NCI-H226 (cell line): ENCODE measurements at places on chromosomes 1 and 21.

DNA sequence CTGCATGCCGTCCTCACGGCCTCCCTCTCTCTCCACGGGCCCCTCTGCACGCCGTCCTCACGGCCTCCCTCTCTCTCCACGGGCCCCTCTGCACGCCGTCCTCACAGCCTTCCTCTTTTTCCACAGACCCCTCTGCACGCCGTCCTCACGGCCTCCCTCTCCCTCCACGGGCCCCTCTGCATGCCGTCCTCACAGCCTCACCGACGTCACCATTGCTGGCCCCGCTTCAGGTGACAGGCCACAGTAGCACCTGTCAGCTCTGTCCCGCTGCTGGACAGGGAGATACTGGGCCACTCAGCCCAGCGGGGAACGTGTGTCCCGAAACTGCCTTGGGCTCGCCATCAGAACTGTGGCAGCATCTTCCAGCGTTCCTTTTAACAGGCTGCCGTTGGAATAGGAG, 82.8 kb upstream of the COL6A1 start:
- DNase-seq, result no peak

- DNase-seq, result peak; percentile 79
Measured at GRCh38 chr1:206470692-206471414, 577 bp downstream of the IKBKE start.

- no peak for DNase-seq
Measured at GRCh38 chr1:38817267-38818174, 42.1 kb downstream of the RRAGC start.

- DNase-seq, result no peak
Measured at GRCh38 chr1:8879464-8879921, 1.0 kb upstream of the ENO1 start.

DNA sequence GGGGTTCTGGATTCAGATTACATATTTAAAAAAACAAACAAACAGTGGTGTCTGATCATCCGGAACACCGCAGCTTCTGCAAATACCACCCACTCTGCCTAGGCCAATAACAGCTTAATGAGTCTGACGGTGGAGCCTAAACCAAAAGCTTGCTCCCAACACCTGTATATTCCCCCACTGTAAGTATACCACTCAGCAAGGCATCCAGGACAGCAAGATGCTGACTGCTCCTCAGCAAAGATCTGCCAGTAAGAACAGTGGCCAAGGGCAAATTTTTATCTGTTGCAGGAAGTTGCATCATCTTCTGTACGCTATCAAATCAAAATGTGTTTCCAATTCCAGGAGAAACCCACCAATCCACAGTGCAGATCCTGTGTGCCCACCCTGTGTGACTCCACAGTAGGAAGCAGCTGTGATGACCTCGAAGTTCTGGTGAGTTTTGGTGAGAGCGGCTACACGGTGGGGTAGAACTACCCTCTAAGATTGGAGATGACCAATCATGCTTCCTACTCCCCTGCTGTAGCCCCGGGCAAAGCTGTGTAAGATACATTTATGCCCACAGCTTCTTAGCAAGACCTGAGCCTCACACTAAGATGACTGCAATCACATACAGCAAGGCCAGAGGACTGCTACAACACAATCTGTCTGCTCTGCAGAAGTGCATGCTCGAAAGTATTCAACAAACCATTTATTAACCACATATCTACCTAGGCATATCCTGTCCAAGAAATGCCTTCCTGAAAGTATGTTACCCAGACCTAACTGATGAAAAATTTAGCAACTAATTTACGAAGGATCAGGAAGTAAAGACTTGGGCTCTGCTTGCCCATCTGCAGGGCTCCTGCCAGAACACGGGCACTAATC, 30.5 kb downstream of the SIPA1L2 start:
- DNase-seq, result no peak

DNA sequence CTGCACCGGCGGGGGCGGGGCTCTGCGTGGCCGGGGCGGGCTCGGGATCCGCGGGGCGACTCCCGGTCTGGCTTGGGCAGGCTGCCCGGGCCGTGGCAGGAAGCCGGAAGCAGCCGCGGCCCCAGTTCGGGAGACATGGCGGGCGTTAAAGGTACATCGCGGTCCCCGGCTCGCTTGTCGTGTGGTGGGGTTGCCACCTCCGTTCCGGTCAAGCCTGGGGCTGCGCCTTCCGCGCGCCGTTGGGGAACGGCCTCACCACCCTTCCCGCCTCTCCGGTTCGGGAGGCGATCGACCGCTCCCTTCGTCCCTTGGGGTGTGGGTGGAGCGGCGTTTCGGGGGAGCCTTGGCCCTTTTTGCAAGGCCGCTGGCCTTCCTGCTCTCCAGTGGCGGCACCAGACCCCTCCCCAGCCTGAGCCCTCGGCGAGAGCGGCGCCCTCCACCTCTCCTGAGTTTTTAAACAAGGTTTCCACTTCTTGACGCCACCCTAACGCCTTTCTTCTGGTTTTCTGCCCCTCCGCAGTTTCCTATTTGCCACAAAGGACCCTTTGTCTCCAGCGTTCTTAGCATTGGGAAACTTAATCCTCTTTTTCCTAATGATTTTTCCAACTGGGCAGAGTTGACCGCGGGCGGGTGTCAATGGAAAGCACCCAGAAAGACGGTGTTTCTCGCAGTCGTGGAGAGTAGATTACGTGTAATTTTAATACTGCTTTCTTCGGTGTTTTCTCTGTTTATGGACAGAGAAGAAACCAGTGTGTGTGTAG, at the start of the genes LEPR and LEPROT:
TSS of gene LEPR (plus strand) at position 79 of the 761 bp plus-strand sequence. CDS start 144,898 bp downstream, outside the sequence.
TSS of gene LEPROT (plus strand) at position 79 of the 761 bp plus-strand sequence. CDS start at position 136, 57 bp downstream.
- peak; percentile 85 for DNase-seq

- peak; percentile 85 for DNase-seq
Measured at GRCh38 chr1:184056921-184057555, 5.5 kb downstream of the TSEN15 start.

DNA sequence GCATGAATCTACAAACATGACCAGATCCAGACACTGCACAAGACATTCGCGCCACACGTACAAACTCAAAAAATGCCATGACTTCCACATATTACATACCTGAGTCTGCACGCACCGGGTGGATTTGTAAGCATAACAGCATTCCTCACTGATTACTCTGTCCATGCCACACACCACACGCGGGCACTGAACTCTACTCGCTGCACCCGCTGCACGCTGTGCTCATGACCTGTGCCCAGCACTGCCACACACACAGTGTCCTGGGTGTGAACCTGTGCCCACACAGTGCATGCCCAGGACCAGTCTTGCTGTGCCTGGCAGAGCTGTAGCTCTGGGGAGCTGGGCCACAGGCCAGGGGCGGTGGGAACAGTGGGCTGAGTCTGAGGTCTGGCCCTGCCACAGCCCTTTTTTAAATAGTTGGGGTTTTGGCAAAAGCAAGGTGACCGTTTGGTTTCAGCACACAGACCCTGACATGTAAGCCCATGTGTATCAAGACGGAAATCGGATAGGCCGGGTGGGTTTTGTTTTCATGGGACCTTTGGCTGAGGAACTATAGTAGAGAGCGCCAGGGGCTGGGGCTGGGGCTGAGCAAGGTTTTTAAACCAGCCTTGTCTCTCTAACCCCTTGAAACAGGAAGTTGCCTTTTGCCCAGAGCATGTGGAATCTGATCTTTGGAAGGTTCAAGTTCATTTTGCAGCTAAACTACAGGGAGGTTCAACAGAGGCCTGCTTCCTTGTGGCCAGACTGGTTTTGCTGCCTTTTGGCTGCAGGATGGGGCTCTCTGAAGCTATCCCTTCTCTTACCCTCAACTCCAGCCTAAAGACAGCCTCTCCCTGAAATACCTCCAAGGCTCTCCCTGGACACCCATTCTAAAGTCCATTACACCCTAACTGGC, 12.3 kb upstream of the GOLT1A start:
- no peak for DNase-seq
